ENCODE measurements at places on chromosomes 4 and X.

DNA sequence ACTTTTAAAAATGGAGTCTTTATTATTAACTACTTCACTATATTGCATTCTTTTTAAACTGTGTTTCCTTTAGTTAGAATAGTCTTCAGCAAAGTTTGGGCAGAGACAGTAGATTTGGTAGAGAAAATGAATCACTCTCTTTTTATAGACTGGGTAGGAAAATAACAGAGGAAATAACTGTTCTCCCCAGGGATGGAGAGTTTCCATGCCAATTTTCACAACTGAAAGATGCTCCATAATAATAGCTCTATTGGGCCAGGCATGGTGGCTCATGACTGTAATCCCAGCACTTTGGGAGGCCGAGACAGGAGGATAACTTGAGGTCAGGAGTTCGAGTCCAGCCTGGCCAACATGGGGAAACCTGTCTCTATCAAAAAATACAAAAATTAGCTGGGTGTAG is 13.1 kb downstream of the HSD17B13 start:
- no peak for DNase-seq

GRCh38 chr4:117249333-117249732 is 164.0 kb upstream of the TRAM1L1 start:
- no peak for DNase-seq

GRCh38 chrX:39453889-39454621 is 643.7 kb downstream of the BCOR start:
- DNase-seq, result no peak

DNA sequence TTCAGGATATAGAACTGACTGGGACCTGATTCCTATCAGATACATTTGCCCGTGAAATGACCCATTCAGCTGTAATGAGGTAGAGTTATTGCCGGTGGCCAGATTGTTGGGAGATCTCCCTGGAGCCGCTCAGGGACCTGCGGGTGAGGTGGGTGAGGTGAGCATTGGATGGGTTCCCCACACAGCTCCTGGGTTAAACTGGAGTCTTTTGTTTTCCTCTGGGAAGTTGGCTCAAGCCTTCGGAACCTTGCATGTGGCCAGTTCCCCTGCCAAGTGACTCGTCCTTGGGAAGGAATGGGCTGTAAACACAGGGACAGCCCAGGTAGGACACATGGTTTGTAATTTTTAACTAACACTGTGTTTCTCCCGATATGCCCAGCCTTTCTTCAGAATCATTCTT is 31.6 kb upstream of the KIT start:
- no peak for DNase-seq

DNA sequence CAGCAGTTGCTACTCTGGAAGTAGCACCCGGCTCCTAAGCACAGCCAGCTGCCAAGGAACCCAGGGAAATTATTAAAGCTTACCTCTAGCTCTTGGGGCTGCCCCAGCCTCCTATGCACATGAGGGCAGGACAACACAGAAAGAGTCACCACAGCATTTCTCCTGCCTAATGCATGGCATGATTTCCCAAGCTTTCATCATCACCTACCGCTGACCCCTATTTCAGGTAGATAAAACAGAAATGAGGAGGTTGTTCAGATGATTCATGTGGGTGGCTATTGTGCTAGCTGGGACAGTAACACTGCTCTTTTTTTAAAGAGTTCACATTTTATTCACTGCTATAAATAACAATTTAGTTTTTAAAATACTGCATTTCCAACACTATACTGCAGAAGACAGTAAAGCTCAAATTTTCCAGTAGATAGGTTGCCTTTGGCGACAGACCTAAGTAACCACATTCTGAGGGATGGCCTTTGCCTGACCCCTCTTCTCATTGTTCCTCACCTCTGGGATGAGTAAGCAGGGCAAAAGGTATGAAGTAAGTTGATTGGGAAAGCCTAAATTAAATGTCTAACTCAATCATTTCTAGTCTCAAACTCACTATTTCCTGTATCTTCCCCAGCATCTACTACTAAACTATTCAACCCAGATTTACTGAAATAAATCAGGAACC is 16.7 kb downstream of the CASK start:
- DNase-seq, result no peak

DNA sequence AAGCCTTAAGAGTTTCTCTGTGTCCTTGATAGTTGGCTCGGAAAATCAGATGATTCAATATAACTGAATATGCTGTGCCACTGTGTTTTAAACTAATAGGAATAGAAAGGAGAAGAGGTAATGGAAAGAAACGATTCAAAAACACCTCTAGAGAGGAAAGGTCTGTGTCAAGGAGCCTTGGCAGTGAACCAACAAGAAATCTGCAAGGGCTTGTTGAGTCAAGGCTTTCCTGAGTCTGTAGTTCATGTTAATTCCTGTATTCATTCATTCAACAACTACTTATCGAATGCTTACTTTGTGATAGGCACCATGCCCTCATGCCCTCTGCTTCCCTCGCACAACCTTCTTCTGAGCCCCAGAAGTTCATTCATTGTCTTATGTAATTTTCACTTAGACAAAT is 336.0 kb downstream of the PDHA2 start:
- DNase-seq, result no peak

DNA sequence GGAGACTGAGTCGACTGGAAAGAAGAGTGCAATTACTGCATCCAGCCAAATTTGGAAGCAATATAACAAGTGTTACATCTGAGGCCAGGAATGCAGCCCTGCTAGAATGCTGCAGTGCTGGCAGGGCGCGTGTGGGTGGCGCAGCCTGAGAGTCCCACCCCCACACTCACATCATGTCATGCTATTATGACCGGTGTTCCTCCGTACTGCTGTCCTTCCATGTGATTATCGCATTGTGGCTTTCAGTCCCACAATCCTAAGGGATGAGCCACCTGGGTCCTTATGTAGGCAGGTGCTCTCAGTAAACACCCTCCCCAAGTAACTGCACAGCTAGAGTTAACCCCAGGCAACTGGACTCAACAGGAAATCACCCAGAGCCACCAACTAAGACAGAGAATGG is 122.6 kb upstream of the CPEB2 start:
- no peak for DNase-seq

GRCh38 chrX:13570261-13570605 is 832 bp downstream of the EGFL6 start:
- no peak for DNase-seq

- no peak for DNase-seq
Observed at GRCh38 chrX:135484641-135485289, 35.7 kb upstream of the INTS6L start.

GRCh38 chrX:23937100-23937499 is 29.3 kb downstream of the CXorf58 start:
- DNase-seq, result no peak

DNA sequence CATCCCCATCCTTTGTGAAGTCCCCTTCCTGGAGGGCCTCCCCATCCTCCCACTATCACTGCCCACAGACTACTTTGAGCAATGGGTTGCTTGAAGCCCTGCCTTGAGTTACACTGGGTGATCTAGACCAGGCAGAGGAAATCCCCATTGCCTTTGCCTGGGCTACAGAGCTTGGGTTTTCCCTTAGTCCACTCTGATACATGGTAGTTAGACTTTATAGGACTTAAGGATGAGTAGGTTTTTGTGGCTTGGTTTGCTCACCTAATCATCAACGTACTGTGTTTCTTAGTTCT is 56.6 kb downstream of the TMEM131L start:
- peak; percentile 50 for DNase-seq

- DNase-seq, result no peak
Observed at GRCh38 chr4:186557486-186557885, 2.1 kb upstream of the MTNR1A start.

DNA sequence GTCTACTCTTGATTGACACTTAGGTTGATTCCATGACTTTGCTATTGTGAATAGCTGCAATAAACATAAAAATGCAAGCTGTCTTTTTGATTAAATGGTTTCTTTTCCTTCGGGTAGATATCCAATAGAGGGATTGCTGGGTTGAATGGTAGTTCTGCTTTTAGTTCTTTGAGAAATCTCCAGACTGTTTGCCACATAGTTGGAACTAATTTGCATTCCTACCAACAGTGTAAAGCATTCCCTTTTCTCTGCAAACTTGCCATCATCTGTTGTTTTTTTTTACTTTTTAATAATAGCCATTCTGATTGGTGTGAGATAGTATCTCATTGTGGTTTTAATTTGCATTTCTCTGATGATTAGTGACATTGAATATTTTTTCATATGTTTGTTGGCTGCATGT is 122.2 kb upstream of the PRKG2 start:
- DNase-seq, result no peak

DNA sequence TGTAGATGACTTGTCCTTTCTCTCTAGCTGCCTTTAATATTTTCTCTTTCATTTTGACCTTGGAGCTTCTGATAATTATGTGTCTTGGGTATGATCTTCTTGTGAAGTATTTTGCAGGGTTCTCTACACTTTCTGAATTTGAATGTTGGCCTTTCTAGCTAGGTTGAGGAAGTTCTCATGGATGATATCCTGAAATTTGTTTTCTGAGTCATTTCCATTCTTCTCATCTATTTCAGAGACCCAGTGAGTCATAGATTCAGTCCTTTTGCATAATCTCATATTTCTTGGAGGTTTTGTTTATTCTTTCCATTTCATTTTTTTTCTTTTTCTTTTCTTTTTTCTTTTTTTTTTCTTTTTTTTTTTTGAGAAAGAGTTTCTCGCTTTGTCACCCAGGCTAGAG is 585.7 kb upstream of the PABPC4L start:
- DNase-seq, result no peak

DNA sequence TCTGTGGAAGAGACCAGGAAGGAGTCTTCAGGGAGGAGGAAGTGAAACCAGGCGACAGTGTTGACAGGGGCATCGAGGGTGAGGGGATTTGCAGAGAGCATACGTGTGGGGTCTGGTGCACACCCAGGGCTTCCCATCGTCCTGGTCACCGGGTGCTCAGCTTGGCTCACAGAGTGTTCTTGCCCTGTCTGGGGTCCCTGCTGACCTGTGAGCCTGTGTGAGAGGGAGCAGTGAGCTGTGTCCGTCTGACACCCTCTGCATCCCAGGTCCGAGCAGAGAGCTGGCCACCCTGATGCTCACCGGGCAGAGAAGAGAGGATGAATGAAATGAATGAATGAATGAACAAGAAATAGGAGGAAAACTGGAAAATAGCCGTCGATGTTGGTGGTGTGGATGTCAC is 46.5 kb downstream of the CPZ start:
- DNase-seq, result no peak

GRCh38 chrX:102765217-102765616 is 44.7 kb downstream of the GPRASP3 start:
- no peak for DNase-seq

- no peak for DNase-seq
Observed at GRCh38 chrX:2226182-2226581, 274.6 kb downstream of the DHRSX start.

GRCh38 chr4:73740353-73740778 is at the start of gene CXCL8:
TSS of gene CXCL8 (plus strand) at chr4:73740569. CDS start at chr4:73740659, 90 bp downstream.
- DNase-seq, result no peak

GRCh38 chrX:96710031-96710430 is 25.4 kb downstream of the DIAPH2 start:
- DNase-seq, result no peak

DNA sequence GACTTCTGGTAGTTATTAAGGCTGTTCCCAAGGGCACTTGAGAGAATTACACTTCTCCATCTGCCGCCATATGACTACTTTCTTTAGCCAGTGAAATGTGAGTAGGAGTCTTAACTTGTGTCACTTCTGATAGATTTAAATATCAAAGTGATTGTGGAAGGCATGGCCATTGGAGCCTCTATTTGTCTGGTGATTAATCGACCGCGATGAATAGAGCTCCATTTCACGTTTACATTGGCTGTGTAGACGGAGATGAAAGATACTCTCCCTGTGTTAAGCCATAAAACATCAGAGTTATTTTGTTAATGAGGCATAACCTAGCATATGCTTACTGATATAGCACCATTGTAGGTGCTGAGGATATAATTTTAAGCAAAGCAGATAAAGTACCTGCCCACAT is 852.4 kb downstream of the CCSER1 start:
- no peak for DNase-seq

DNA sequence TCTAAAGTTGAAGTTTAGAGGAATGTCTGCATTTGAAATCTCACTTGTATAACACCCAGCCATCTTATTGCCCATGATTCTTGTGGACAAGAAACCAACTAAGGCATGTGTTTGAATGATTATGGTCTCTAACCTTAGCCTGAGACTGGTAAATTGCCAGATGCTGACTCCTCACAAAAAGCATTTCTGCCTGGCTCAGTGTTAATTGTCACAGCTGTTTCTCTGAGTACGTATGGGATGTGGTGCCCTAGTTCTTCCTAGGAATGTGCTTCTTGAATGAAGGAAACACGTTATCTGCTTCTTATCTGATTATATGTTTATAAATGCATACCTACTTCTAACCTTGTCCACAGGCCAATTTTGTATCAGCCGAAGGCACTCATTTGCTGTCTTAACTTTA is 63.1 kb upstream of the NDP start:
- DNase-seq, result no peak

DNA sequence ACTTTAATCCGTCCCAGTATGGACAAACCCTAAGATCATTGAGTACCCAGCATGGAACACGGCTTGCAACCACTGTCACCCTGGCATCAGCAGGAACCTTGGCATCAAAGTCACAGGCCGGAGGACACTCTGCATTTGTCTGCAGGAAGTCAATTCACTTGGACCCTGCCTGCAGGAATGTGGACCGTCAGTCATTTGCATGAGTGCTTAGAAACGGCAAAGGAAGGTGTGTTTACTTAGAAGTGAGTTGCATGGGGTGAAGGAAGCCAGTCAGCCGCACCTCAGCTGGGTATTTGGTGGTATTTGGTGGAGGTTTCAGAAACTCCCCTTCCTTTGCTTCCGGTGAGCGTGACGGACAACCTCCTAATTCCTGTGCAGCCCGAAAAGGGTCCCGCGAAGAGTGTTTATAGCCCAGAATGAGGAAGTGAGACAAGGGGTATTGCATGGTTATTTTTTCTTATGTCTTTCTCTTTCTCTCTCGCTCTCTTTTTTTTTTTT is 15.5 kb downstream of the P2RY8 start:
- no peak for DNase-seq

GRCh38 chrX:17020851-17021821 is 74.7 kb downstream of the REPS2 start:
- DNase-seq, result no peak

- no peak for DNase-seq
Observed at GRCh38 chrX:16445166-16445752, 204.7 kb upstream of the S100G start.

DNA sequence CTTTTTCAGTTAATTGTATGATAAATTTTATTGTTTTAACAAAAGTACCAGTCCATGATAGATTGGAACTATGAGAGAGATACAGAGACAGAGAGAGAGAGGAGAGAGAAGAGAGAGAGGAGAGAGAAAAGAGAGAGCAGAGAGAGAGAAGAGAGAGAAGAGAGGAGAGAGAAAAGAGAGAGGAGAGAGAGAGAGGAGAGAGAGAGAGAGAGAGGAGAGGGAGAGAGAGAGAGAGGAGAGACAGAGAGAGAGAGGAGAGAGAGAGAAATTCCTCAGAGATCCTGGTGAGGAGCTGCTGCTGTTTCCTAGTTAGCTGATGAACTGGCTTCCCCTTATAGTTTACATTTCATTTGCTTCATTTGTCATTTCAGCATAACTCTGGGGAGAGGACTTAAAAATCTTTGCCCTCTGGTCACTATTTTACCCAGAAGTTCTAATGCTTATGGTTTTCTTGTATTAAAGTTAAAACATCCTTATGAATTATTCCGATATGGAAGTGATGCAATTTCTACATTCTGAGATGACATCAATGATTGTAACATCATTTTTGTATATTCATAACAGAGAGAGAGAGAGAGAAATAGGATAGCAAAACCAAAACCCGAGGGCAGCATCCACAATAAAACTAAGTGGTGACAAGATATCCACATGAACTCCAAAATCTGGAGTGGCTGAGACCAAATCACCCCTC is 10.8 kb downstream of the CTAG1A start:
- no peak for DNase-seq
